ENCODE measurements at places on chromosomes 13 and 19. TPM values are rescaled to one million over a fixed set of nuclear protein-coding genes. Genes with fewer than 3 reads are reported as not detected.

CDC16 gene
- total RNA-seq: 41.2 TPM

CLN5 gene
- 35.1 TPM for total RNA-seq

ZNF541 gene
- total RNA-seq: 0.28 TPM

CYSLTR2 gene
- total RNA-seq: 1.3 TPM

SLC27A1 gene
- total RNA-seq: 14.9 TPM

CD22 gene
- total RNA-seq: 0.14 TPM

PLVAP gene
- not detected for total RNA-seq

WDR88 gene
- total RNA-seq: not detected

MBD3L2 gene
- not detected for total RNA-seq

Data from smooth muscle cell of bladder (primary cell).